ENCODE measurements at places on chromosomes 4 and X.

- no peak for DNase-seq
These were observed 52.3 kb downstream of the TLR10 start for GRCh38 chr4:38730493-38730829.

DNA sequence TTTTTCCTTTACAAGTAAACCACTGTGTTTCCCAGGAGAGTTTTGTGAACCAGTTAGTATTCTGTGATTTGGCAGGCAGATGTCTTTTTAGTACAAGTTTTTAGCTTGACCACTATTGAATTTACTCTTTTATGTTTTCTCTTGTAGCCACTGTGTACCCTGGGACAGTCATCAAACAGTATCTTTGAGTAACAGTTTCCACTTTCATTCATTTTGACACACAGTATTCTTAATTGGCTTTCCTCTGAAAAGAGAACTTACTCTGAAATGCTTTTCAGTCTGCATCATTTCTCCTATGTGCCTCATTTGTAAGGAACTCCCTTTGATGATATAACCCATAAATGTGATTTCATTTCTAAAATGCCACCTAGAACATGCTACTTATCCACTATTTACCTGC lies 476.5 kb downstream of the PDGFC start:
- DNase-seq: no peak

- DNase-seq: no peak
These were observed at the start of gene LNX1 for GRCh38 chr4:53591372-53591892. TSS of gene LNX1 (minus strand) at chr4:53591486. CDS start at chr4:53574002, 17,484 bp downstream.

DNA sequence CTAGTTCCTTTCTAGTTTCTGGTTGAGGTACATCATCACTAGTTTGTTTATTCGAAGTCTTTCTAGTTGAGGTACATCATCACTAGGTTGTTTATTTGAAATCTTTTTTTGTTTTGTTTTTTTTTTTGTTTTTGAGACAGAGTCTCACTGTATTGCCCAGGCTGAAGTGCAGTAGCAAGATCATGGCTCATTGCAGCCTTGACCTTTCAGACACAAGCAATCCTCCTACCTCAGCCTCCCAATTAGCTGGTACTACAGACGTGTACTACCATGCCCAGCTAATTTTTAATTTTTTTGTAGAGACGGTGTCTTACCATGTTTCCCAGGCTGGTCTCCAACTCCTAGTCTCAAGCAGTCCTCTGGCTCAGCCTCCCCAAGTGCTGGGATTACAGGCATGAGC lies 54.9 kb downstream of the CEP135 start:
- DNase-seq: no peak

- DNase-seq: no peak
These were observed 53.7 kb downstream of the ATP10D start for GRCh38 chr4:47538825-47539154.

- DNase-seq: no peak
These were observed 187.7 kb downstream of the ENOX2 start for GRCh38 chrX:130715299-130715698.

DNA sequence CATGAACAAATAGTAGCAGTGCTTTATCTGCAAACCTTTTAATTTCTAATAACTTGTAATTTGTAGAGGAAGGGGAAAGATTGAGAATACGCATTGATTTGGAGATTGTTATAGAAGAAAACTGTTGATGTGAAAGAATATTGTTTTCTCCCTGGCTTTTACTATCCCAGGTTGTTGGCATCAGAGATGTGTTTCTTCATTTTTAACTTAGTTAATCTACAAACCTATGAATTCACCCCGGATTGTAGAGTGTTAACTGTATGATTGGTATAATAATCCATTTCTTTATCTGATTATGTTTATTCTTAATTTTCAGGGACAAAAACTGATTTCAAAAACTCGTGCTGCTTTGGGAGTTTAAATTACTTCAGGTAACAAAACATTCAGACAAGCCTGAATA lies 18.9 kb downstream of the AFP start:
- no peak for DNase-seq

DNA sequence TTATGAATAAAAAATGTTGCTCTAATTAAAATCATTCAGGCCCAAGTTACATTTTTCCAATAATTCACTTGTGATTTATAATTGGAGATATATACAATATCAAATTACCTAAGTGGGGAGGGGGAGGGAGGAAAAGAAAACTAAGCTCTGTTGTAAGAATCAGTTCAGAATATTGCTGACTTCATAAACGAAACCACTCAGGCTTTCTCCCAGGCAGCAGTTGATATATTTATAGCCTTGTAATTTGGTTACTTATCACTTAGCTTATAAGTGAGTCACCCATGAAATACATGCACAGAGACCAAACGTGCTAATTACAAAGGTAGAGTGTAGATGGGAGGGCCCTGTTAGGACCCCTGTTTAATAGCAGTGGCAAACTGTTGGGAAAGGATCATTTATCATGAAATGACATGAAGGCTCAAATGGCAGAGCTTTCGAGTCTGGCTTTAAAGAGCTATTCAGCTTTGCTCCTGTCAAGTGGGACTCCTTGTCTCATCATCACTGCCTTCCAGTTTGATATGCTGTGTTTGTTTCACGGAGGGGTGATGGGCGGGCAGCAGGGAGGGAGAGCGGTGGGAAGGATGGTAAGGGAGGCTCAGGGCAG lies 105.6 kb upstream of the PGRMC2 start:
- DNase-seq: no peak

- DNase-seq: no peak
These were observed 67.0 kb upstream of the HMX1 start for GRCh38 chr4:8938623-8939022.

- DNase-seq: no peak
These were observed 22.5 kb upstream of the MSANTD1 start for GRCh38 chr4:3226467-3226866.

GRCh38 chr4:46506876-46507275 lies 116.9 kb upstream of the GABRA2 start:
- no peak for DNase-seq

DNA sequence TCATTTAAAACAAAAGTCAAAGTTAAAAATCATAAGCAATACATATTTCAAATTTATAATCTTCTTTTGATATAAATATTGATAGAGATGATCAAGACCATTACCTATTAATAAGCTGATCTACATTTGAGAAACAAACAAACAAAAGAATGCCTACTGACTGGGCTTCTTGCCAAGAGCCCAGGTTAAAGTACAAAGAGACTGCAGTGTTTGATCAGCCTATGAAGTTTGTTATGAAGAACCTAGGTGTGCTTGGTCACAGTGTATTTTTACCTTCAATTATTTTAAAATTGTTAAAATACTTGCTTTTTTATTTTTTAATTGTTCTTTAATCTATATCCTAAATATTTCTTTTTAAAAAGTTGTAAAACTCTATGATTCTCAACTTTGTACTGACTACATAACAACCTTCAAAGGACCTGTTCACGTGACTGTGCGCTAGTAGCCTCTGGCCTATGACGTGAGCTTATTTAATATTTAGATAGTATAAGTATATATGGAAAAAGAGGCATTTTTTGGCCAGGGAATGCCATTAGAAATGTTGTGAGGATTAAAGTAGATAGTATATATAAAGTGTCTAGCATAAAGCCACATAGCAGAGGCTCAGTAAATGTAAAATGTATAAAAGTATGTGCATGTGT lies 11.4 kb upstream of the SLC39A8 start:
- DNase-seq: no peak

DNA sequence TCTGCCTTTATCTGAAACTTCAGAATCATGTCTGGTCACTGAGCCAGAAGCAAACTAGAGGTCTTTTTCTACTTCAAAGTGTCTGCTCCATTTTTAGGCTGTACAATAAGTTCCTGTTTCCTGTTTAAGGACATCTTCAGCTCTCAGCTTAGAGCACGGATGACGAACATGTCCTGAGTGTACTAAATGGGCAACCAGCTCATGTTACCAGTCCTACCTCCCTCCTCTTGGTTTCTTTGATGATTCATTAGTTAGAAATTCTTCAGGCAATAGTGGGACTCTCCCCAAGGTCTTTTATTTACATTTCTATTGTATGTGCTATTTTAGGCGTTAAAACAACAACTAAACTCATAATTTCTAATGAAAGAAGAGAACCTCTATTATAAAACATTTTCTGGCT lies 58.0 kb downstream of the ENPEP start:
- no peak for DNase-seq

GRCh38 chrX:11336201-11336600 lies 43.0 kb downstream of the AMELX start:
- DNase-seq: no peak

- DNase-seq: no peak
These were observed 73.8 kb upstream of the DCLK2 start for GRCh38 chr4:150004481-150004880.

DNA sequence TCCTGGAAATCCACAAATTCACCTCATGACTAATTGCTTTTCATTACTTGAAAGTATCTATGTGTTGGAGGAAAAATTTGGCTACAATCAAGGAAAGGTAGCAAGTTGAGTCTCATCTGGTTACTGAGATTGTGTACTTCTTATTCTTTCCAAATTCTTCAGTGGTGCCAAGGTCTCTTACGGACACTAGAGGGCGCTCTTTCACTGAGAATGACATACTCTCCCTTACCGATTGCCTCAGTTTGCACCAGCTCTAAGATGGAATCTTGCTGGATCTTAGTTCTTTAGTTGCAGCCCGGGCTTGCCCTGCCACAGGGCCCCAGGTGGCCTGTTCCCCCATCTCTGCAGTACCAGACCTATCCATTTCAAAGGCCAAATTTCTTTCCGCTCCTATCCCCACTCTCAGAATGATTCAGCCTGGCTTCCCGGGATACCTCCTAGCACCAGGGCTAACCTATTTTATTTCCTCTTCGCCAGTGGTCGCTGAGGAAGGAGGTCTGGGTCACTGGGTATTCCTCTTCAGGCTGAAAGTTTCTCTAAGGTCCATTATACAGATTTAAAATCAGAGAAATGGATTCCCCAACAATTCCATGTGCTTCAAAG lies 24.6 kb upstream of the GPR50 start:
- no peak for DNase-seq

DNA sequence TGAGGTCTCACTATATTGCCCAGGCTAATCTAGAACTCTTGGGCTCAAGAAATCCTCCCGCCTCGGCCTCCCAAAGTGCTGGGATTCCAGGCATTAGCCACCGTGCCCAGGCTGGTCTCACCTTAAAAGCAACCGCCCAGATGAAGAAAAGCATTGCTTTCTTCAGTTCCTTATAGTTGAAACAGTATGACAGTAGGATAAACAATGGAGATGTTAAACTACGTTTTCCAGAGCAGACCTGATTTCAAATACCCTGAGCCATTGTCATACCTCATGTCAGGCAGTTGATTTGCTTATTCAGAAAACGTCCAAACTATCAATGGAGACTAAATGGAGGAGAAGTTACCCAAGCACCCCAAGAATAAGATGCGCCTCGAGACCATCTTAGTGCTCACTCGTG lies 26.3 kb upstream of the TMEM131L start:
- DNase-seq: no peak

DNA sequence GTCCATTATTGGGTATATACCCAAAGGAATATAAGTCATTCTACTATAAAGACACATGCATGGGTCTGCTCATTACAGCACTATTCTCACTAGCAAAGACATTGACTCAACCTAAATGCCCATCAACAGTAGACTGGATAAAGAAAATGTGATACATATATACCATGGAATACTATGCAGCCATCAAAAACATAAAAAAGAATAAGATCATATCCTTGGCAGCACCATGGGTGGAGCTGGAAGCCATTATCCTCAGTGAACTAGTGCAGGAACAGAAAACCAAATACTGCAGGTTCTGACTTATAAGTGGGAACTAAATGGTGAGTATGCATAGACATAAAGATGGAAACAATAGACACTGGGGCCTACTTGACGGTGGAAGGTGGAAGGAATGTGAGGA lies 2.3 kb upstream of the APOOL start:
- no peak for DNase-seq

DNA sequence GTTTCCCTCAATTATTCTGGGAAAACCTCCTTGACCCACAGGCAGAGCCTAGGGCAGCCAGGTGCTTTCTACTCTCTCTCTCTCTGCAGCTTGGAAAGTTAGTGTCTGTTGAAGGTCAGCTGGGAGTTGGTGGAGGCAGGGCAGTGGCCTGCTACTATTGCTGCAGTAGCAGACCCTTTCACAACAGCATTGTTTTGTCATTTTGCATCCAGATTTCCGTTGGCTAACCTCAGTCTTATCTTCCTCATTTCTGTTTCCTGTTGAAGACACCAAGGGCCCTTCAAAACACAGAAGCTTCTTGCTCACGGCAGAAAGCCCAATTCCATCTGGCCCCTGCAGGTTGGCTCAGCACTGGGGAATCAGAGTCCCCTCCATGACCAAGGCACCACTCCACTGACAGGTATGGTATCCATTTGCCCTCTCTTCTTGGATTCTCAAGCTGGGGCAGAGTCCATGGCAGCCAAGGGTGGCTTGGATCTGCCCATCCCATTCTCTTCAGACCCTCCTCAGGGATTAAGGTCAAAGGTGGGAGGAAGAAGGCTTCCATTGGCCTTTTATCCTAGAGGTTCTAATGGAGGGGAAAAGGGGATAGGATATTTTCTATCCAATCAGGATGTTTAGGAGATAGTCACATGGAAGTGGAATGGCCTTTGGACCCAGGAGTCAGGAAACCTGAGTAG lies 24.6 kb downstream of the VSIG4 start:
- DNase-seq: no peak

DNA sequence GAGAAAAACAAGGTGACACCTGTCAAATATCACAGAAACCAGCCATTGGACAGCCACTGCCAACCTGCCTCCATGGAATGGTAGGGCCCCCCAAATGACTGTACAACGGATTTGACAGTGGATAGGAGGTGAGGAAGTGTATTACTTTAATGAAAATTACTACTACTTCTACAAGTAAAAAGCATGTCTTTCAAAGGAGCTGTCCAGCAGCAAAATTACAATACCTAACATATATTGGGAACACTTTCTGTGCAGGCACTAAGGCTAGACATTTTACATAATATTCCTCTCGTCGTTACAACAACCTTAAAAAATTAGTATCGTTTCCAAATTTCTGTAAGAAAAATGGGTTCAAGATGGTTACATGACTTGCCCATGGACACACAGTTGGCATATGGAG lies 14.9 kb downstream of the PPP3CA start:
- DNase-seq: no peak

- no peak for DNase-seq
These were observed 8.1 kb upstream of the TBC1D1 start for GRCh38 chr4:37882665-37883296.

DNA sequence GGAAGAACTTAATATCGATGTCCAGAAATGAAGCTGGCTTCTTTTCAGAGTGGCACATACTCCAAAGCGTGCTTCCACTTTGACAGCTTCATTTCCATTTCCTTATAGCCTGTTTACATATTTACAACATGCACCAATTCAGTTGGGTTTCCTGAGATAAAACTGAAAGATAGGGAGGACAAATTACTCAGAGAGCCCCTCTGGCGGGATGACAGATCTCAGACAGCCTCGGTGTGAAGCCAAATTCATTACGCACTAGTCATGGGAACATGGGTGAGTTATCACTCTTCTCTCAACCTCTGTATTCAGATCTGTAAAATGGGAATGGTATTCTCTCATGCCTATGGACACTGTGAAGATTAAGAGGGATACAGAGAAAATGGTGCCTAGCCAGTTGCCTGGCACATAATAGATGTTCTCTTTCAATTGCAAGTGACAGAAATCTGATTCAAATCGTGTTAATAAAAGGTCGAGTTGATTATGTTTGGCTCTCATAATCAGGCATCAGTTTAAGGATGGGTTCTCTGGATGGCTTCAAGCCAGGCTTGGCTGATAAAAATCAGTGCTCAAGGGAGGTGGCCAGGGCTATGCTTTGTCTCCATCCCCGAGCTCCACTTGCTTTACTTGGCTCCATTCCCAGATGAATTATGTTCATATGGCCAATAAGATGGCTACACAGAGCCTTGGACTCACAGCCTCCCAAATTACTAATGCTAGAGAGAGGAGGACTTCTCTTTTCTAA lies 132.2 kb upstream of the C1QTNF7 start:
- no peak for DNase-seq

Data from D721Med (cell line).